Stimulated activated CD4-positive, alpha-beta T cell treated with anti-CD3 and anti-CD28 coated beads, Interleukin-2, amount 100 ng/mL, for 24 hours (primary cell): ENCODE measurements at places on chromosomes 3 and 15.

- DNase-seq, result no peak
These were observed 17.5 kb upstream of the MYO5A start for GRCh38 chr15:52546031-52546751.

- no peak for DNase-seq
These were observed 415.3 kb upstream of the WNT5A start for GRCh38 chr3:55902221-55902900.

- DNase-seq, result no peak
These were observed 643 bp upstream of the RNU5B-1 start for GRCh38 chr15:65303687-65304380.

DNA sequence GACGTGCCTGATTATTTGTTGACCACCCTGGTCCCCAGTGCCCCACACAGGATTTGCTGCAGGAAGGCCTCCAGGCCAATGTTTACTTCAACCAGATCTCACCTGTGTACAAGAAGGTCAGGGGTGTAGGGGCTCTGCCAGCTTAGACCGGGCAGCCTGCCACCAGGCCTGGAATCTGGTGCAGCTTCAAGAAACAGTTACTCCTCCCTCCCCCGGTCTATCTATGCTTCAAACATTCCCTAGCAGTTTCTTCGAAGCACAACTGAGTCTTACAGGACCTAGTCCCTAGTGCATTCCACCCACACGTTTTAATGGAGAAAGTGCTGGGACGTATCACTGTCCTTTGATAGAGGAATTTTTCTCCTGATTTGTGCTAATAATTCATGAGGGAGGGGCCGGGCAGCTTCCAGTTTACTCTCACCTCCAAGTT is 8.0 kb downstream of the SH3BP5 start:
- DNase-seq, result no peak

DNA sequence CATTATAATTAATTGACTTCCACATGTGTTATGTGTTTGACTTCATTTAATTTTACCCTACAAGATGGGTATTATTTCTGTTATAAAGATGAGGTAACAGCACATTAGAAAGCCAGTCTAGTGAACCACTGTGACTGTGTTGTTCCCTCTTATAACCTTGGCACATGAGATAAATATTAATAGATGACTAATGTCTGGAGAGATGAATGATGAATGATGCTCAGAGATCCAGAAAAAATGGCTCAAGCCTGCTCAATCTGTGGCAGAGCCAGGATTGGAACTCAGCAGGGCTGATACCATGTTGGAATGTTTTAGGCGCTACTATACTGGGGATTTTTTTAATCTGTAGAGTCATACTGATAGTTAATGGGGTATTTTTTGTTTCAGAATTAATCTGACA is 118.8 kb upstream of the PTX3 start:
- DNase-seq, result no peak

- DNase-seq, result peak; percentile 41
These were observed 48.5 kb downstream of the ITGA11 start for GRCh38 chr15:68383161-68384074.

DNA sequence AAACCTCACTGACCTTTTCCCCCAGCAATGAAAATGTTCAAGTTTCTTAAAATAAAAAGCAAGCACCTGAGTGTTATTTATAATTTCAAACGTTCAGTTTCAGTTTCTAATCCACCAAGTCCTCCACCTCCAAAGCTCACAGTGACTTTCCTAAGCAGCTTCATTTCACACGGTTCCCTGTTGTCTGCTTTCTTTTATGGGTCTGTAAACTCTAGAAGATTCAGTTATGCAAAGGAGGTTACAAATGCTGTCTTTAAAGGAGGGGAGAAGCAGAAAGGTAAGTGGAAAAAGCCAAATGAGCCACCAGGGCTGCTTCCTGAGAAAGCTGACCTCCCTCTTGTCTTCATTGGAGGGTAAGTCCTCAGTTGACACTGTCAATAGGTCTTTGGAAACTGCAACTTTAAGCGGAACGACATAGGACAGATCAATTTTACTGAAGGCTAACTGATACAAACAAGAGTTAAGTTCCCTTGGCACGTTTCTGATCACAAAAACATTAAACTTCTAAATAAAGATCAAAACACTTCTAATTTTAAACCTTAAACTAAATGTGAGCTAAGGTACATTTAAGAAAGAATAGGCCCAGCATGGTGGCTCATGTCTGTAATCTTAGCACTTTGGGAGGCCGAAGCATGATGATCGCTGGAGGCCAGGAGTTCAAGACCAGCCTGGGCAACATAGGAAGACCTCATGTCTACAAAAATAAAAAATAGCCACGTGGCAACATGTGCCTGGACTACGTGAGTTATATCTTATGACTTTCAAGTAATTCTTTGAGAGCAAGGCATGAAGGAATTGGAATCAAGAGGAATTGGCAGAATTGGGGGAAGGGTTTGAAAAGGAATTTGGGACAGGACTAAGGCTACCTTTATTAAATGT is 151.9 kb upstream of the UBE2E1 start:
- DNase-seq, result no peak

DNA sequence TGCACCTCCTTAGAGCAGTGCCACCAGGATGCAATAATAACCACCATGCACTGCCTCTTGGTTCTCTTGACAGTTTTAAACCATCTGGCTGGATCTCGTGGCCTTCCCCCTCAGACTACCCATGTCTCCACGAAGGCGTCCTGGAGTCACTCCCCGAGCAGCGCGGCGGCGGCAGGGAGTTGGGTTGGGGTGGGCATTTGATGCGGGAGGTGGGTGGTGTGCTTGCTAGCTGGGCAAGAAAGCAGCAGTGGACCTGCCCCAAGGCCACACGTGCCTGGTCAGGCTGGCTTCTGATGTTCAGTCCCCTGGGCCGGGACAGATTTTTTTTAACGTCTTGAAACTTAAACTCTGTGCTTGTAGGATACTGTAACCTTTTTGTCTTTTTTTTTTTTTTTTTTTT is 3.9 kb upstream of the TTLL3 start:
- DNase-seq, result no peak

GRCh38 chr3:73706771-73707170 is 82.0 kb upstream of the PDZRN3 start:
- no peak for DNase-seq

- no peak for DNase-seq
These were observed 206.6 kb downstream of the GBE1 start for GRCh38 chr3:81554801-81555200.

GRCh38 chr3:12237912-12238650 is 50.8 kb upstream of the PPARG start:
- no peak for DNase-seq

DNA sequence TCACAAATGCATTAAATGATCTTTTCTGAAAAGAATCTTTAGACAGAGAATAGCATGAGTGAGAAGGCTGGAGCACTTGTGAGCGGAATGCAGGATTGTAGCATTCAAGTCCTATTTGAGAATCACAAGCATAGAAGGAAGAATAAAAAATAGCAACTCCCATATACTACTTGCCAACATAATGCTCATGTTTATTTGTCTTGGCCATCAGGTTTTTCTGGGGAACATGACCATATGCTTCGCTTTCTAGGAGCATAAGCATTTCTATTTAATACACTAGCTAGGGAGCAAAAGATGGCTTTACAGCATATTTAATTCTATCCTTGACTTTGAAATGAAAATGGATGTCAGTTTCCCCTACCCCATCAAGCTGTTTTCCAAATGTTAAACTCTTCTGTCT is 170.3 kb upstream of the MITF start:
- DNase-seq, result no peak

GRCh38 chr3:27714146-27714526 is 8.0 kb downstream of the EOMES start:
- DNase-seq, result no peak

DNA sequence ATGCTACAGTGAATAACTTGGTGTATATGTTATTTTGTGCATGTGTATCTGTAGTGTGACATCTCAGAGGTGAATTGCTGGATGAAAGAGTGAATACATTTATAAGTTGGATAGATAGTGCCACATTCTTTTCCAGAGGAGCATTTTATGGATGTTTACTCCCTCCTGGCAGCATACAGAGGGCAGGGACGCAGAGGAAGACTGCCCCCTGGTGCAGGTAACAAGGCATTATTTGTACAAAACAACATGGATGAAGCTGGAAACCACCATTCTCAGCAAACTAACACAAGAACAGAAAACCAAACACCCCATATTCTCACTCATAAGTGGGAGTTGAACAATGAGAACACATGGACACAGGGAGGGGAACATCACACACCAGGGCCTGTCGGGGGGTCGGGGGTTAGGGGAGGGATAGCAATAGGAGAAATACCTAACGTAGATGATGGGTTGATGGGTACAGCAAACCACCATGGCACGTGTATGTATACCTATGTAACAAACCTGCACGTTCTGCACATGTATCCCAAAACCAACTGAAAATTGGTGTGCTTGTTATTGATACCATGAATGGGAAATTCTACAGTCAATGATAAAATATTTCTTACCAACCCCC is 57.9 kb upstream of the CTXND1 start:
- DNase-seq, result no peak

GRCh38 chr3:8443829-8444791 is 57.5 kb upstream of the LMCD1 start:
- DNase-seq, result no peak

GRCh38 chr15:47395076-47395475 is 322.2 kb upstream of the SEMA6D start:
- DNase-seq, result no peak

- DNase-seq, result no peak
These were observed 144.0 kb upstream of the PDZRN3 start for GRCh38 chr3:73768524-73769308.

DNA sequence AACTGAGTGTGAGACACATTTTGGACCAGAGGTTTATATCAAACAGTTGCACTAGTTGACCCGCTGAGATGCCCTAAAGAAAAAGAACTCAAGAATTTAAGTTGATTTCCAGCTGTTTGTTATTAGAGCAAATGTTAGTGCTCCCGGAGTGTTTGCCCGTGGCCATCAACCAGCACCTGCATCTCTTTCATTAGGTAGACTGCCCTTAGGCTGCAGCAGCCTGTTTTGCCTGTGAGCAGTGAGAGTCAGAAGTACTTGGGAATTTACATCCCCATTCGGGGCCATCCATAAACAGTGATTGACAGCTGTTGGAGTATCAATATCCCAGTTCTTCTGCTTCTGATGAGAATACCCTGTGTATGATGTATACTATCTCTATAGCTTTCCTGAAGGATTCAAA is 492.6 kb downstream of the RBMS3 start:
- no peak for DNase-seq

GRCh38 chr15:73941044-73941443 is 14.8 kb downstream of the LOXL1 start:
- no peak for DNase-seq

DNA sequence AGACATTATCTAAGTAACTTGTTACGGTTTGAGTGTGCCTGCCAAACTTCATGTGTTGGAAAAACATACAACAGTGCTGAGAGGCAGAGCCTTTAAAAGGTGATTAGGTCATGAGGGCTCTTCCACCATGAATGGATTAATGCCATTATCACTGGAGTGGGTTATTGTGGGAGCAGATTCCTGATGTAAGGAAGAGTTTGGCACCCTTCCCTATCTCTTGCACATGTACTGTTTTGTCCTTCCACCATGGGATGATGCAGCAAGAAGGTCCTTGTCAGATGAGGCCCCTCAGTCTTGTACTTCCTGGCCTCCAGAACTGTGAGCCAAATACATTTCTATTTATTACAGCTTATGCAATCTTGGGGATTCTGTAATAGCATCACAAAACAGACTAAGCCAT is 413.9 kb downstream of the EPHA3 start:
- DNase-seq, result no peak

DNA sequence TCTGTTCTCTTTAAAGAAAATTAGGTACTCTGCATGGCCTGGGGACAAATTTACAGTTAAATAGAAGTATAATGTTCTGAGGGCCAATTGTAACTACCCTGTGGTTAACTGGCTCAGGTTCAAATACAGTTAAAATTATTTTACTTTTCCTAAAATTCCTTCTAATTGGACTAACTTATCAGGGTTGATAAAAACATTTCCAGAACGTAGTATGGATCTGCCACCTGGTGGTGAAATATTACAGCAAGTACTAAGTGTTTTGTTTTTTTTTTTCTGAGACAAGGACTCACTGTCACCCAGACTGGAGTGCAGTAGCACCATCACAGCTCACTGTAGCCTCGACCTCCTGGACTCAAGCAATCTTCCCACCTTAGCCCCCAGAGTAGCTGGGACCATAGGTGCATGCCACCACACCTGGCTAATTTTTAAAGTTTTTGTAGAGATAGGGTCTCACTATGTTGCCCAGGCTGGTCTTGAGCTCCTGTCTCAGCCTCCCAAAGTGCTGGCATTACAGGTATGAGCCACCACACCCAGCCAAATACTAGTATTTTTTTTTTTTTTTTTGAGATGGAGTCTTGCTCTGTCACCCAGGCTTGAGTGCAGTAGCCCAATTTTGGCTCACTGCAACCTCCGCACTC is 29.2 kb downstream of the NEO1 start:
- no peak for DNase-seq

DNA sequence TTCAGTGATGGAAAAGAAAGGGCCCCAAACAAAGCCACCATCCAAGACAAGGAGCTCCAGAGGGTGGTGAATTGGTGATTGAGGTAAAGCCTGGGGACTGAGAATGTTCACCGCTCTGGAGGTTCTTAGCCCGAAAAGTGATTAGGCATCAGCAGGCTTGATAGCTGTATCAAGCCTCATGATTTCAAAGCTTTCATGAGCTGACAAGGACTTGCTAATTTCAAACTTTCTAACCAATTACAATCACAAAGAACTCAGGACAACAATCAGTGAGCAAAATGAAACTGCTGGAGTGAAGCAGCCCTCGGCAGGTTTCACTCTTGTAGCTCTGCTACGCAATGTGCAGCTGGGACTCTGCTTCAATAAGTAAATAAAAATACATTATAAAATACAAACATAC is 391.3 kb downstream of the TIGIT start:
- no peak for DNase-seq

DNA sequence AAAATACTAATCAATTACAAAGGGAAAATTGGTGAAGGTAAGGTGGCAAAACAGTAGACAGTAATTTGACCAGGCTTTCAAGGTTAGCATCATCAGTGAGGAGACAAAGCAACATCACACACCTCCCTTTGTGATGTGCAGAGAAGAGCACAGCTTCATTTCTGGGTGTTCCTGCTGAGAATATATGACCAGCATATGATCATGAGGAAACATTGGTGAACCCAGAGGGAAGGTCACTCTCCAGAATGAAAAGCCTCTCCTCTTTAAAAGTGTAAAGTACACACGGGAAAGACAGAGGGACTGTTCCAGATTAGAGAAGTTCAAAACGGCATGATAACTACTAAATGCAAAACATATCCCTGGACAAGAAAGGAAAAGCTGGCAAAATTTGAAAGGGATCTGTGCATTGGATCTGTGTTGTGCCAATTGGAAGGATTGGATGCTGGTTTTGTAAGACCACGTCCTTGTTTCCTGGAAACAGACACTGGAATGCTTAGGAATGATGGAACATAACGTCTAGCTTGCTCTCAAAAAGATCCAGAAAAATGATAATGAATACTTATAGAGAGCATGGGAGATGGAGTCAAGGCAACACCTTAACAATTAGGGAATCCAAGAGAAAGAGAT is 80.6 kb upstream of the MITF start:
- no peak for DNase-seq

DNA sequence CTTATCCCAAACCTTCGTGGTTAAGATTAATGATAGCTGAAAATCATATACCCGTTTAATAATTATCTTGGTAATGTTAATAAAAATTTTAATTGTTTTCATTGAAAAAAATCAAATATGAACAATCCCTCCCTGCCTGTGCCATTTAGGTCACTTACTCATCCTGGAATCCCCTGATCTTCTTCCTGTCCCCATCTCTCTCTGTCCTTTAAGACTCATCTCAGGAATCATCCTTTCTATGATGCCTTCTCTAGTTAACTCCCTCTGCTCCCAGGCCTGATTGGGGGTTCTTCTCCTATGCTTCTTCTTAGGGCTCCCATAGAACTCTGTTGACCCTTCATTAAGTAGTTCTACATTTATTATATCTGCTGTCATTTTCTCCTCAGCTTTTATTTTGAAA is 91.6 kb downstream of the MBNL1 start:
- DNase-seq, result no peak
